ENCODE measurements at places on chromosomes 11 and 22. TPM values are rescaled to one million over a fixed set of nuclear protein-coding genes. Genes with fewer than 3 reads are reported as not detected.

Gene CALCA
- not detected for total RNA-seq

Gene SCARF2
- 42.9 TPM for total RNA-seq

Gene OLFML1
- total RNA-seq, result 27.1 TPM

Gene OR52E8
- total RNA-seq, result not detected

Gene PVALB
- total RNA-seq, result not detected

Gene CNTF
- total RNA-seq, result 0.82 TPM

Gene SYCE3
- not detected for total RNA-seq

Gene INSC
- total RNA-seq, result 0.81 TPM

Gene PGAP2
- 15.2 TPM for total RNA-seq

Gene TRPM5
- not detected for total RNA-seq

Gene TTC9C
- total RNA-seq, result 20.3 TPM

Gene AMBRA1
- 46.9 TPM for total RNA-seq

Gene MLC1
- total RNA-seq, result not detected

Gene TMEM80
- total RNA-seq, result 3.6 TPM

Gene OR4A16
- total RNA-seq, result not detected

Gene PRODH
- not detected for total RNA-seq

Gene TSGA10IP
- total RNA-seq, result not detected

Gene MDK
- total RNA-seq, result 52.2 TPM

Gene FREY1
- 1.6 TPM for total RNA-seq

Gene TOMT
- total RNA-seq, result not detected

Gene SHANK3
- total RNA-seq, result 0.90 TPM

Gene ZNF214
- total RNA-seq, result 2.9 TPM

Gene GRIA4
- 1.2 TPM for total RNA-seq

Gene TMPRSS13
- total RNA-seq, result not detected

Gene DGCR6
- 1.8 TPM for total RNA-seq

Gene MS4A14
- not detected for total RNA-seq

Gene SAA1
- not detected for total RNA-seq

Gene OSBP2
- total RNA-seq, result 1.3 TPM

Measured in fibroblast of the aortic adventitia (primary cell).